Amniotic epithelial cell (primary cell): ENCODE measurements at places on chromosomes 1 and 21.

DNA sequence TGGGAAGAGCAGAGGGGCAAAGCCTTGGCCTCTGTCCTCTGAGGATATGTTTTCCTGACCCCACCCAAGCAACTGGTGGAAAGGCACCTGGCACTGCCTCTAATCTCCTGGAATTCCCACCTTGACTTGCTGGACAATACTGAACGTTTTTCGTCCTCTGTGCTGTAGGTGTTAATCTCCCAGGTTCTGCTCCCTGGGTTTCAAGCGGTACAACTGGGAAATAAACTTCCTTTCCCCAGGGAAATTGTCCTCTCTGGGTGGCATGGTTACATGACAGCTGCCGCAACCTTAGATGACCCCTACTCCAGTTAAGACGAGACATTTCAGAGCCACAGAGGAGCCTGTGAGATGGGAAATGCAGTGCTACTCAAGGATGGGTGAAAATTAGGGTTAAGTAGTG, 57.3 kb upstream of the BCAR3 start:
- DNase-seq: no peak

DNA sequence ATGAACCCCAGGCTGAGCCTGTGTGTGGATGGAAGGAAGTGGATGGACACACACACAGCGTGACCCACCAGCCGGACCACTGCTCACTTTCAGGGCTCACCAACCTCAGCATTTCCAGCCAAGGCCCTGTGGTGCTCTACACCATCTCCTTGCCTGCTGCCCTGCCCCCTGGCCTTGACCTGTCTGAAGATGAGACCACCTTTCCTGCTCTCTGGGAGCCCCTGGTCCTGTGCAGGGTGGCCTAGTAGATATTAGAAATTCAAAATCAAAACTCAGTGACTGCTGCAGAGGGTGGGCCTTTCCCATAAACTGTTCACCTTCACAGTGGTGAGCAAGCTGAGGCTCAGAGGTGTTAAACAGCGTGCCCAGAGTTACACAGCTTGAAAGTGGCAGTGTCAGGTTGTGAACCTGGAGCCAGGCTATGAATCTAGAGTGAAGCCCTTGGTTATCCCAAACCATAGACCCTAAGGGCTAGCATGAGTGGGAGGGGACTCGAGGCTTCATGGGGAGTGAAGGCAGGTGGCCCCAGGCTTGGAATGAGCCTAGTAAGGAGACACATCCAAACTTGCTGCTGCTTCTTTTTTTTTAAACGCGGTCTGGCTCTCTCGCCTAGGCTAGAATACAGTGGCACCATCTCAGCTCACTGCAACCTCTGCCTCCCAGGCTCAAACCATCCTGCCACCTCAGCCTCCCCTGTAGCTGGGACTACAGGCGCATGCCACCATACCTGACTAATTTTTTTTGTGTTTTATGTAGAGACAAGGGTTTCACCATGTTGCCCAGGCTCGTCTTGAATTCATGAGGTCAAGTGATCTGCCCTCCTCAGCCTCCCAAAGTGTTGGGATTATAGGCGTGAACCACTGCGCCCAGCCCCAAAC, 41.5 kb downstream of the MAN1C1 start:
- no peak for DNase-seq

- no peak for DNase-seq
Observed at GRCh38 chr1:94787691-94788090, 32.5 kb upstream of the SLC44A3 start.

DNA sequence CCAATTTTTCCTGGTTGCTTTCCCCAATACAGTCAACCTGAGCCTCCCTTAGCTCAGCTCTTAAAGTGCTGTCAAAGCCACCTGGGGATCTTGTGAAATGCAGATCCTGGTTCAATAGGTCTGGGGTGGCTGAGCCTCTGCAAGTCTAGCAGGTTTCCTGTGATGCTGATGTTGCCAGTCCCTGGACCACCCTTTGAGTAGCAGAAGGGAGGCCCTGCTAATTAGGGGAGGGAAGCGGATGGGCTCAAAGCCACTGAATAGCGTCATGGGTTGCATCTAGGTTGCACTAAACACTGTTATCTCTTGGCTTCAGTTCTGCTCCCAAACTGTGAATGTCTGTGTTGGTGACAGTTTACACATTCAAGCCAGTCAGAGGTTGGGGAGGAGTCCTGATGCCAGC, 127.2 kb downstream of the KAZN start:
- DNase-seq: no peak

GRCh38 chr1:180230791-180231505, 884 bp downstream of the LHX4 start:
- peak; percentile 63 for DNase-seq

GRCh38 chr1:223479718-223480425, 86.7 kb downstream of the CCDC185 start:
- DNase-seq: no peak

- no peak for DNase-seq
Observed at GRCh38 chr1:204087181-204087892, 14.4 kb downstream of the SOX13 start.

DNA sequence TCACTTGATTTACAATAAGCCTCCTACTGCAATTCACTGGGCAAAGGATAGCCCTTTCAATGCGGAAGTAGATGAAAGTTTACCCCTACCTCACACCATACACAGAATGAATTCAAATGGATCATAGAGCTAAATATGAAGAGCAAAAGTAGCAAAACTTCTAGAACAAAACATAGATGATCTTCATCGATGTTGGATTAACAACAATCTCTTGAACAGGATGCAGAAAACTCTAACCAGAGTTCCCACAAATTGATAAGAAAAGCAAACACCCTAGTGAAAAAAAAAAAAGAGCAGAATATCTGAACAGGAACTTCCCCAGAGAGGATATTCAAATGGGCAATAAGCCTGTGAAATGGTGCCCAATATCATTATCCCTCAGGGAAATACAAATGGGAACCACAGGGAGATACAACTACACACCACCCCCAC, 1.9 kb upstream of the UBASH3A start:
- no peak for DNase-seq

- DNase-seq: peak; percentile 65
Observed at GRCh38 chr1:156894711-156895454, 1.4 kb downstream of the PEAR1 start.

GRCh38 chr1:245154429-245155271, at the start of gene KIF26B:
TSS of gene KIF26B (plus strand) at chr1:245154985. CDS start at chr1:245155425, 440 bp downstream.
- DNase-seq: peak; percentile 80

GRCh38 chr1:233140974-233141373, 154.6 kb downstream of the PCNX2 start:
- DNase-seq: peak; percentile 78

DNA sequence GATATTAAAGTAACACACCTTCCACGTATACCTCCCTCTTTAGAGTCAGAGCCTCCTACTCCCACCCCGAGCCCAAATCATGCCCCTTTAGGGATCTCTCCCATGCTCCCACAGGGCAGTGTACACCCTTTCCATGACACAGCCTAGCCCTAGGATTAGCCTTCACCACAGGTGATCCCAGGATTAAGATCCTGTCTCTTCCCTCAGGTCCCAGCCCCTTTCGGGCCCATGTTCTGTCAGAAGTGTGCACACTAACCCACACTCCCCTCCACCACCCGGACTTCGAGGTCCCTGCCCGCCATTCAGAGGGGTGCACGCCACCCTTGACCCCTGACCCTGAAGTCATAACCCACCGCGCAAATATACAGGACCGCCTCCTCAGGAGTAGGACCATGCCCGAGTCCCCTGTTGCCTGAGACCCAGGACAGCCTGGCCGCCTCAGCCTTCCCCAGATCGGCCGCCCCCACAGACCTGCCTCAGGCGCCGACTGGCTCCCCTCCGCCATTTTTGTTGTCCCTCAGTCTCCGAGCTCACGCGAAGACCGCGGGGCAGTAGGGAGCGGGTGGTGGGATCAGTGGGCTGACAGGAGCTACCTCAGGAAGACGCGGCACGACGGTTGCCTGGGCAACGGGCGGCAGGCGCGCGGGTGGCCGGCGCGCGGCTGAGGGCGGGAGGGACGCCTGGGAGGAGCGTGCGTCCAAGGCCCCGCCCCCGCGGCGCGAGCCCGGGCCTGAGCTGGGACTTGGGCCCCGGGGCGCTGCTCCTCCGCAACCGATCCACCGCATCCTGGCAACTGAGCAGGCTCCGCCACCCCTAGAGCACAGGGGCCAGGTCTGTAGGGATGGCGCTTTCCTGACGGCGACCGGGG, at the start of gene AGBL4:
Gene AGBL4, minus strand, starts transcription at position 663 of the 868 bp plus-strand sequence.
- no peak for DNase-seq

DNA sequence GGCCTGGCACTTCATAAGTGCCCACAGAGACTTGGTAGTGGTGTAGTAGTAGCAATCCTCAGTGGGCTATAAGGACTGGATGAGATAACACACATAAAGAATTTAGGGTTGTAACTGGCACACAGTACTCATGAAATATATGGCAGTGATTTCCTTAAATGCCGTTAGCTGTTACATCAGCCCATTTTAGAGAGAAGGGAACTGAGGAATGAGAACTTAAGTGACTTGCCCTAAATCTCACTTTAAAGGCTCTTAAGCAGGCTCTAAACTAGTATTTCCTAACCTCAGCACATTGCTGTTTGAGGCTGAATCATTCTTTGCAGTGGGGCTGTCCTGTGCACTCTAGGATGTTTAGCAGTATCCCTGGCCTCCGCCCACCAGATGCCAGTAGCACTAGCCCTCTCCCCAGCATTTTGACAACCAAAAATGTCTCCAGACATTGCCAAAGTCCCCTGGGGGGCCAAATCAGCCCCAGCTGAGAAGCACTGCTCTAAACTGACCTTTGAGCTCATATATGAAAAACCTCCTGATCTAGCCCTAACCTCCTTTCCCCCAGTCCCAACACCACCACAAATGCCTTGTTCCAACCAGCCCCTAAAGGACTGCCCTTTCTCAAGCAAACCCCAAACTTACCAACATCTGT, 11.6 kb downstream of the CAMK2N1 start:
- DNase-seq: peak; percentile 49

- DNase-seq: peak; percentile 93
Observed at GRCh38 chr1:225813214-225813964, 3.5 kb downstream of the EPHX1 start.

DNA sequence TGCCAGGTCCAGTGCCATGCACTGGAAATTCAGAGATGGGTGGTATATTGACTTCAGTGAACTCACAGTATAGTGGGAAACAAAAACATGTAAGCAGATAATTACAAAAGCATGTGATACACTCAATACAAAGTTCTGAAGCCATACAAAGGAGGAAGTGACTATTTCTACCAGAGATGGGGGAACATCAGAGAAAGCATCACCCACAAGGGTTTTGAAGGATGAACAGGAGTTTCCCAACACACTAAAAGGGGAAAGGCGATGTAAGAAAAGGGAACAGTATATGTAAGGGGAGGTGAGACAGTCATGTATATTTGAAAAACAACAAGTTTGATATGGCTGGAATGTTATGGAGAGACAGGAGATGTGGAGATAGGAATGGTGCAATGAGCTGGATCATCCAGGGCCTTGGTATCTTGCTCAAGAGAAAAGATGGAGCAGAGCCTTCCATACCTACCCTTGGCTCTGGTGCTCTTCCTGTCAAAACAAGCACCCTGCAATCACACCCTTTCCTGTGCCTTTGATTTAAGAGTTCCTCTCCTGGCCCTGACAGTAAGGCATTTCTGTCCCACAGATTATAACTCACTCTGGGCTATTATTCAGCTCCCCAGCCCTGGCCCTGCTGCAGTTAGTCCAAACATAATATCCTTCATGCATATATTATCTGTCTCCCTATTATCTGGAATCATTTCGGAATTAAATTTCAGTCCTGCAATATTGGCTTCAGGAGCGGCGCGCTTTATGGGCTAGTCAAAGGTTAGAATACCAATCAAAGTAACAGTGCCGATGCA, 60.5 kb downstream of the DMAP1 start:
- DNase-seq: peak; percentile 45

GRCh38 chr1:17759114-17759513, 4.0 kb downstream of the ACTL8 start:
- DNase-seq: no peak

DNA sequence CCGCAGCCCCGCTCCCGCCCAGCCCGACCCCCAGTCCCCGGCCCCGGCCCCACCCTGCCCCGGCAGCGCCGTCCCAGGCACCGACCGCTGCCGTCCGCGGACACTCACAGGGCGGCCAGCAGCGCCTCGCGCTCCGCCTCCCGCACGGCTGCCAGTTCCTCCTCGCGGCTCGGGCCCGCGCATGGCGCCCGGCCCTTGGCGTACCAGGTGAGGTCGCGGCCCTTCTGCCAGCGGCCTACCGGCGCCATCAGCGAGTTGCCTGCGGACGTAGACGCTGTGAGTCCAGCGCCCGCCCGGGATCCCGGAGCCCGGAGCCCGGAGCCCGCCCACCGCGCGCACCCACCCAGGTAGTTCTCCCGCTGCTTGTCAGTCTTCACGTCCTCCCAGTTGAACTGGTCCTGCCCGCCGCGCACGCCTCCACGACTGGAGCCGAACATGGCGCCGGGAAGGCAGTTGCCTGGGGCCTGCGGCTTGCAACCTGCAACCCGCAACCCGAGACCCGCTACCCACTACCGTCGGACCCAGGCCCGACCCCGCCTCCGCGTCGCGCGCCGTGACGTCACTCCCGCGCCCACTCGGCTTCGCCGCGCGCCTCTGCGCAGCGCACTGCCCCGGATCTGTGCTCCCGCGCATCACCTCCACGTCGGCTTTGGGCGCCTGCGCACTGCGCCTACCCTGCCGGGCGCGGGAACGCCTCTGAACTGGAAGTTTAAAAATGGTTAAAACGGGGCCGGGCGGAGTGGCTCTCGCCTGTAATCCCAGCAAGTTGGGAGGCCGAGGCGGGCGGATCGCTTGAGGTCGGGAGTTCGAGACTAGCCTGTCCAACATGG, at the start of gene C1orf35:
Gene C1orf35, minus strand, starts transcription at position 535 of the 830 bp plus-strand sequence. Its CDS starts 98 bp downstream, at position 437.
- peak; percentile 81 for DNase-seq

GRCh38 chr1:63794939-63795378, 21.1 kb downstream of the ROR1 start:
- peak; percentile 72 for DNase-seq

DNA sequence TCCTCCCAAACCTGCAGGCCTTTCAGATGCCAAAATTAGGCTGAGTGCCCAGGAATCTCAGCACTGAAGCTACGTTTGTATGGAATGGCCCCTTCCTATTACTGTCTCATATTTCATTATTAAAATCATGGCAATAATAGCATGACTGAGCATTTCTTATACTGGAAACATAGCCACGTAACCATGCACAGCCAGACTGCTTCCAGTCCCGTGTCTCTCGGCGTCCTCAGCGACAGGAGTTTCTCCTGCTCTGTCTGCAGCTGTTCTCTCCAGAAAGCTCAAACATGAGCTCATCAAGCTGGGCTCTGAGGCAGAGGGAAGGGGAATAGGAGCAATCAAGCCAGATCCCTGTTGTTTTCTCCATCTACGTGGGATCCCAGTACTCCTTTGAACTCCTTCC, 104.0 kb downstream of the CDC7 start:
- no peak for DNase-seq
